ENCODE measurements at places on chromosomes 12 and 14.

DNA sequence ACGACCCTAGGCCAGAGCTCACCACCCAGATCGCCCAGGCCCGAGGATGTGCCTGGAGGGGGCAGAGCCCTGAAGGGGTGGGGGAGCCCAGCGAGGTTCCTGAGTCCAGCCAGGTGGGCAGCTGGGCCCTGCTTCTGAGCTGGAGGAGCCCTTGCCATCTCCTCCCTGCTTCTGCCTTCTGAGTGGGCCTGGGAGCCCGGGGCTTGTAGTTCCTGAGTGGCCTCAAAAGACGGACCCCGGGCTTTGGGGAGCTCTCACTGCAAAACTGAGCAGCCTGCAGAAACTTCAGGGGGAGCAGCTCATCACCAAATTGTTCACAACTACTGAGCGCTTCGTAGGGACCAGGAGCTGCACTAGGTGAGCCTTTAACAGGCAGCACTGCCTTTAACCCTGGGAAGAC is 112.1 kb downstream of the NCOR2 start:
- no peak for DNase-seq

DNA sequence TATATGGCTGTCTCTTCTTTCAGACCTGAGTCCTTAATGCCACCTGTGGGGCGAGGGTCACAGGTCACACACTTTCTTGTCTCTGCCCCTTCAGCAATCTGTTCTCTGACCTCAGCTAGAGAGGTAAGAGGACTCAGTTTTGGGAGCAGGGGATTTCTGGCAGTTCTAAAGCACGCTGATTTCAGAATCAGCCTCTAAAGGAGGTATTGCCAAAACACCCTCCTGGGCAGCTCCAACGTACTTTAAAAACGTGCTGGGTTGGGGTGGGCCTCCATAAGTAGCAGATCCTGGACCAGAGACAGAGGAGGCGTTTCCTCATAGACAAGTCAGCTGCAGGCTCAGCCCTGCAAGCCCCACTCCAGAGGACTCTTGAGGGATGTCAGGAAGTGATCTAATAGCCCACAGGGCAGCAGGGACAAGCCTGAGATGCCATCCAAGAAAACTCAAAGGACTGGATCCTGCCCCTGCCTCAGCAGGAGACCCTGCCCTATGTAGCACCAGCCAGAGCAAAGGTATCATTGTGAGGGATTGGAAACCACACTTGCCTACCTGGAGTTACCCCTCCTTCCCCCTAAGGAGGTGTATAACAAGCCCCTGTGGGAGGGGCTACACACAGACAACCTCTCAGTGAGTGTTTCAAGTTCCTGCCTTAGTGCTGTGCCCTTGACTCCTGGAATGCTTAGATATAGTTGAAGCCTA is 8.5 kb downstream of the CTDSP2 start:
- DNase-seq: peak; percentile 84

DNA sequence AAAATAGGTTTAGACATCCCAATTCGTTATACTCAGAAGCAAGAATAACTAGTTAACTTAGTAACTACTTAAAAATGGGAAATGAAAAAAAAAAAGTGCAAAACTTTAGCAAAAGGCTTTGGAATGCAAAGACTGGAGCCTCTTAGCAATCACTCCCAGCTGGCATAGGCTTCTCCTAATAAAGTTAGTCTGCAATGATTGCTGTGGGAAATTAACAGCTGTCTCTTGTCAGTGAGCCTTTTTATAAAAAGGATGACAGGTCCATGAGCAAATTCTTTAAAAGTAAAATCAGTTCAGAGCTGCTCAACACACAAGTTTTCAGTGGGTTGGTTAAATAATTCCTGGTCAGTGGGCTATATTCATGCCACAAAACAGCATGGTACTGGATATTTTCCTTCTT is 7.4 kb upstream of the SYCP3 start:
- DNase-seq: no peak

DNA sequence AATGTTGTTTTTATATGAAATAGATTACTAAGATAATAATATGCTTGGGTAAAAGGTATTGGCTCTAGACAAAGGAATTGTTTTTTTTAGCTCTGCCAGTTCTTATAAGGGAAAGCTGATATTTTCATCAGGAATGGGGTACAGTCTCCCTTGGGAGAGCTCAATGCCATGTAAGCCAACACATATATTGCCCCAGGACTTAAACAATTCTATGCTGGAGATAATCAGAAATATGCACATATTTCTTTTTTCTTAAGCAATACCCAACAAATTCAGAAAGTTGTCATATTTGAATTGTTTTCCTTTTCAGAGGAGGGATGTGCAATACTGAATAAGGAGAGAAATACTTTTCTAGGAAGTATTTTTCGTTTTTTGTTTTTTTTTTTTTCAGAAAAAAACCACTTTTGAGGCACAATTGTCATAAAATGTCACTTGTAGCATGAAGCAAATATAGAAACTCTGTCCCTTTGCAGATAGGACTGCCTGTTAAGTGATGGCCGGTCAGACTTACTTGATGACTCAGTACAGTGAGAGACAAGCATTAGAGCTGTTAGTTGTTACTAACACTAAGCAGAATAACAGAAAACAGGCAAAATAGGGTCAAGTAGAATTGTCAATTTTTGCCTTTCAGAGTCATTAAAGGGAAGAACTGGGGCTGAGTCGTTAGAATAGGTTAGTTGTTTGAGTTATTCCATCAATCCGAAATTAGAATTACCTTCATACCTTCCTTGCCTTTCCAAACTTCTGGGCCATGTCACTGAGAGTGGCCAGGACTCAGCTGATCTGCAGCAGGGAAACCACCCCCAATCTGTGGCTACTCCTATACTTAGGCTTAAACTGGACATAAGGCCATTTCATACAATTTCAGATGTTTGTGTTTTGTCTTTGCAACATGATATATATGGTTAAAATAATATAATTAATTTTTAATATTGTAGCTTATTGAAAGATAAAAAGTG is 168.1 kb downstream of the SLC38A4 start:
- peak; percentile 51 for DNase-seq
